Activated CD8-positive, alpha-beta memory T cell treated with anti-CD3 and anti-CD28 coated beads, Interleukin-2, amount 10 ng/mL, durations not matched to agents 7 days and 5 days (primary cell): ENCODE measurements at places on chromosomes 5 and 9. TPM values are rescaled to one million over a fixed set of nuclear protein-coding genes. Genes with fewer than 3 reads are reported as not detected.
A peak's percentile ranks its signal among the peaks of the same experiment; 100 is the strongest.

DNA sequence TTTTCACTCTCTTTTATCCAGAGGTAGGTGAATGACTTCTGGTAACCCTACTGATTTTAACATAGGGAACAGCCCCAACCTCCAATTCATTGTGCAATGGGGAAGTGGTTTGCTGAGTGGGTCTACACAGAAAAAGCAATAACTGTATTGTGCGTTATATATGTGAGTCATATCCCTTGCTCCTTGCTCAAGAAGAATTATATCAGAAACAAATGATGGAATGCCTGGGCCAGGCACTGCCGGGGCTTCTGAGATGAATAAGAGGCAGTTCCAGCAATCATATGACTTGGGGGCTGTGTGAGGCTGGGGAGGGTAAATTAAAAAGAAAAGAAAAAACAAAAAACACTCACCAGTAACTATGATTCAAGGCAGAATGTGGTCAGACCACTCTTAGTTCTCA, 79.2 kb upstream of the ABCA1 start:
- DNase-seq = no peak

DNA sequence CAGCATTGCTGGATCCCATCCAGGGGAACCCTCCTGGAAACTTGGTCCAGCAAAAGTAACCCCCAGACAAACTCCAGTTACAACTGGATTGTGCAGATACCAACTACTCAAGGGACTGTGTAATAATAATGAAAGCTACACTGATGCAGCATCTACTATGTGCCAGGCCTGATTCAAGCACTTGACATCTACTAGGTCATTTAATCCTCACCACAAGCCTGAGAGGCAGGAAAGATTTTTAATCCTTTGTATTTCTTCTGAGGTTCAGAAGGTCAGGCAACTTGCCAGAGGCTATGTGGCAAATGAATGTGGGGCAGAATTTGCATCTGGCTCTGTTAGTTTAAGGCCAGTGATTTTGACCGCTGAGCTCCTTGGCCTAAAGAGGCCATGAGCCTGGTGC, 29.5 kb upstream of the FOXI1 start:
- DNase-seq = no peak

GRCh38 chr5:6845856-6846255, 132.6 kb downstream of the TENT4A start:
- no peak for DNase-seq

- peak; percentile 45 for DNase-seq
These were observed 1.7 kb downstream of the AHRR start for GRCh38 chr5:322942-323879.

DNA sequence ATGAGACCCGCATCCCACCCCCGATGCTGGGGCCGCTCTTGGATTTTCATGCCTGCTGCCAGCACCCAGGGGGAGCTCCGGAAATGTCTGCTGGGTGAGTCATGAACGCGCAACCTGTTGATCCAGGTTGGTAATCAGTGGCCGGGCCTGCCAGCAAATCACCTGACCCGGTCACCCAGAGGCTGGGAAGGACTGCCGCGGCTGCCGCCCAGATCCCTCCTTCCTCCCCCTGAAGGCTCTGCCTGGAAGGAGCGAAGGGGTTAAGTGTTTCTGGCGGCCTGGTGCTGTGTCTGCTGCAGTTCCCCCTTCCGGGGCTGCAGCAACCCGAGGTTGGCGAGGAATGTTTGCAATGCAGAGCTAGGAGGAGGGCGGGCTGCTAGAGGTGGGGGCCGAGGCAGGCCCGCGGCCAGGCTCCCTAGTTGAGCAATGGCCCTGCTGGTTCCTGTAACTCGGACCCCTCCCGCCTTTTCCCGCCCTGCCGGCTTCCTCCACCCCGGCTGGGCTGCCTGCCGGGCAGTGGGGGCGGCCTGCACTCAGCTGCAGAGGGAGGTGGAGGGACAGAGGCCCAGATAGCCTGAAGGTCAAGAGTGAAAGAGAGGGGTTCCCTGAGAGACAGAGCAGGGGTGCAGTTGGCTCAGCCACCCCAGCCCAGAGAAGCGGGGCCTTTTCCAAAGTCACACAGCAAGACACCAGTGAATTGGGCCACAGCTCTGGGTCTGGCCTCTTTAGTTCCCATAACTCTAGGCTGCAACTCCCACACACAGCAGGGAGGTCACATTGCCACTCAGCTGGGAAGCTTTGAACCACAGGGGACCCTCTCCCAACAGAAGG, 156.3 kb upstream of the IER5L start:
- DNase-seq = no peak

DNA sequence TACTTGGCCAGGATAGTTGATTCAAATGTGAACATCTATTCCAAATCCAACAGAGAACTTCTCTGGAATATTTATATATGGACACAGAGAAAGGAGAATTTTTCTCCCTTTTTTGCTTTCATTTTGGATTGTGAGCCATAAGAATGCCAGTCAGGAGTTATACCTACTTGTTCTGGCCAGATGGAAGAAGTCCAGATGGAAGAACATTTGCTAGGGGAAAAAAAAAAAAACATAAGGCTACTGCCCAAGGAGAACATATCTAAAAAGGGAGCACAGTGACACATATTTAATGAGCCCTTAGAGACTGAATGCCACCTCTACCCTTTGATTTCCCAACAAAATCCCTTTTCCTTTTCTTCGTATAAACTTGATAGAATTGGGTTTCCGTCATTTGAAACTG, 61.7 kb upstream of the PPP2R2B start:
- DNase-seq = no peak

DNA sequence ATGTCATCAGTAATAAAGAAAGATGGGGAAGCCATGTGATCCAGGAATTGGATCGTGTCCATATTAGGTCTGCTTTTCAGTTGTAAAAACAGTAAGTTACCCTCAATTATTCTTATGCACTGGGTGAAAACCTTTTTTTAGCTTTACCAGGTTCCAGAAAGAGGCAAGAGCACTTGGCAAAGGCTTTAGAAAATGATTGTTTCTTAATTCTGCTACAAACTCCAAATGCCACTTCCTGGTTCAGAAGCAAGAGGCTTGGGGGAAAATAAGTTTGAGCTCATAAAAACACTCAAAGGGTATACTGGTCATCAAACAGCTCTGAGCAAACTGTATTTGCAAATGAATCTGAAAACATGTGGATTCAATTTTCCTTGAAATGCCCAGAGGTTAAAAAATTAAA, 615.6 kb downstream of the EBF1 start:
- DNase-seq = no peak

- no peak for DNase-seq
These were observed 154.8 kb downstream of the SLIT3 start for GRCh38 chr5:169146158-169146557.

DNA sequence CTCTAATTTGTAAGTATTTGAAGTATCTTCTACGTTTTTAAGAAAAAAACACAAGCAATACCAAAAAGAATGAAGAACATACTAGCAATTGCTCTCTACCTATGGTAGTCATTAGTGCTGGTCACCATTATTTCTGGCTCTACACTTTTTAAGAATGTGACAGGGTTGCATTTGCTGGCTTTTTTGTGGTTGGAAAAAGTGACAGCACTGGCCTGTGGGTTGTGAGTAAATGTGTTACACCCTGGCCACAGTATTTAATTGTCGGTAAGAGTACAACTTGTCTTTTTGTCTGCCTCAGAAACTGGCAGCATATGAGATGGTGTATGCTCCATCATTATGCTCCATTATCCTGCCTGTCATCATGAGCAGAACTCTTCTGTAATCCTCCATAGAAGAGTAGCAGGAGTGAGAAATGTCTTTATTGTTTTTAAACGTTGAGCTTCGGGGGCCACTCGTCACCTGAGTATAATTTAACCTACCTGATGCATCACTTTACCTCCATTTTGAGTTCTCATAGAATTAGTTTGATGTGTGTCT, 449.8 kb downstream of the ISL1 start:
- DNase-seq = no peak

- DNase-seq = no peak
These were observed 15.0 kb upstream of the C5orf58 start for GRCh38 chr5:170217831-170218230.

- DNase-seq = no peak
These were observed 64.2 kb upstream of the PCSK5 start for GRCh38 chr9:75826314-75826713.

DNA sequence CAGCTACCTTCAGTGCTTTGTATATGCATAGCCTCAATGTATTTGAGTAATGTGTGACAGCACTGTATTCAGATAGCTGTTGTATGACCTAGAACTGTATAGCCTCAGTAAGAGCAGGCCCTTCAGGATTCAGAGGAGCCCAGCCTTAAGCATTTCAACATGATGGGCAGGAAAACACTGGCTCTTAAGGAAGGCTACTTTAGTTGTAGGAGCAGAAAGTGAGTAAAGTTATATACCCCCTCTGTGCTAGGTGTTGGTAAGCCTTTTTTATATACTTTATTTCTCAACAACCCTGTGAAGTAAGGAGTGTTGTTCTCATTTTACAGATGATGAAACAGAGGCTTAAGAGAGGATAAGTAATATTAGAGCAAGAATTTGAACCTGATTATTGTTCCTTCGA, 1.5 kb upstream of the GPR21 start:
- no peak for DNase-seq

GRCh38 chr5:138655530-138656190, 80.5 kb upstream of the HSPA9 start:
- DNase-seq = no peak

DNA sequence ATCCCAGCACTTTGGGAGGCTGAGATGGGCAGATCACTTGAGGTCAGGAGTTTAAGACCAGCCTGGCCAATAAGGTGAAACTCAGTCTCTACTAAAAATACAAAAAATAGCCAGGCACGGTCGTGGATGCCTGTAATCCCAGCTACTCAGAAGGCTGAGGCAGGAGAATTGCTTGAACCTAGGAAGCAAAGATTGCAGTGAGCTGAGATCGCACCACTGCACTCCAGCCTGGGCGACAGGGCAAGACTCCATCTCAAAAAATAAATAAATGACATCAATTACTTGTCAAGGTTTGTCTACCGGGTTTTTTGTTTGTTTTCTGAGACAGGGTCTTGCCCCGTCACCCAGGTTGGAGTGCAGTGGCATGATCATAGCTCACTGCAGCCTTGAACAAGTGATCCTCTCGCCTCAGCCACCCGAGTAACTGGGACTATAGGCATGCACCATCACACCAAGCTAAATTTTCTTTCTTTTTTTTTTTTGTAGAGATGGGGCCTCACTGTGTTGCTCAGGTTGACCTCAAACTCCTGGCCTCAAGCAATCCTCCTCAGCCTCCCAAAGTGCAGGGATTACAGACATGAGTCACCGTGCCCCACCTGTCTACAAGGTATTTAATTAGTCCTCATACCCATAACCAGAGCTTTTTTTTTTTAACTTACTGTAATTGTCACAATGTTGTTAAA, 64.9 kb downstream of the SUSD1 start:
- DNase-seq = no peak

GRCh38 chr5:176792655-176793342, 17.6 kb upstream of the UNC5A start:
- no peak for DNase-seq

DNA sequence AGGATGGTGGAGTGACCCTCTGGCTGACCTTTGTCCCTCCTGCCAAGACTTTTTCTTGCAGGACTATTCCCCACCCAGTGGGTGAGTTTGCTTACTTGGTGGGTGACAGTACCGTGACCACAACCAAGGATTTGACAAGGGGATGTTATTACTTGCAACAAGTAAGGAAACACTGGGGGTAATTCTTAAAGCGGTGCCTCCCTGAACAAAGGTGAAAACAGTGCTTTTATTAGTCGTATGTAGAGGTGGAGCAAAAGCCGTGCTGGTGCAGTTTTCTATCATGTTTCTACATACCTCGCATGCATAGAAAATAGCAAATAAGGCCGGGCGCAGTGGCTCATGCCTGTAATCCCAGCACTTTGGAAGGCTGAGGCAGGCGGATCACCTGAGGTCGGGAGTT, 41.0 kb upstream of the KDM4C start:
- DNase-seq = no peak

GRCh38 chr5:136722581-136722980, 357.2 kb upstream of the TRPC7 start:
- DNase-seq = no peak

DNA sequence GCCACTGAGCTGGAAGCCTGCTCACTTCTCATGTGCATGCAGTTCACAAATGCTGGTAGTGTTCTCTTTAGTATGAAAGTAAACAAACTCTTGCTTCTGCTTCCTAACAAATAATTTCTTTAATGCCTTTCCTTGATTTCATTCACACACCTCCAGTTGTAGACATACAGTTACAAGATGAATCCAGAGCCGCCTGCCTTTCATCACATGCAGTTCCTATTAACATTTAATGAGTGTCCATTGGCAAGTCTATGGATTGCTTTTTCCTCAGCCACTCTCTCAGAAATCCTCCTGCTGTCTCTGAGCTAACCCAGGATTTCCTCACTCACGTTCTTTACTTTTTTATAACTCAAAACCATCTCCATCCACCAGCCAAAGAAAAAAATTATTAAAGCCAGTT, 408.6 kb downstream of the BNC2 start:
- no peak for DNase-seq

DNA sequence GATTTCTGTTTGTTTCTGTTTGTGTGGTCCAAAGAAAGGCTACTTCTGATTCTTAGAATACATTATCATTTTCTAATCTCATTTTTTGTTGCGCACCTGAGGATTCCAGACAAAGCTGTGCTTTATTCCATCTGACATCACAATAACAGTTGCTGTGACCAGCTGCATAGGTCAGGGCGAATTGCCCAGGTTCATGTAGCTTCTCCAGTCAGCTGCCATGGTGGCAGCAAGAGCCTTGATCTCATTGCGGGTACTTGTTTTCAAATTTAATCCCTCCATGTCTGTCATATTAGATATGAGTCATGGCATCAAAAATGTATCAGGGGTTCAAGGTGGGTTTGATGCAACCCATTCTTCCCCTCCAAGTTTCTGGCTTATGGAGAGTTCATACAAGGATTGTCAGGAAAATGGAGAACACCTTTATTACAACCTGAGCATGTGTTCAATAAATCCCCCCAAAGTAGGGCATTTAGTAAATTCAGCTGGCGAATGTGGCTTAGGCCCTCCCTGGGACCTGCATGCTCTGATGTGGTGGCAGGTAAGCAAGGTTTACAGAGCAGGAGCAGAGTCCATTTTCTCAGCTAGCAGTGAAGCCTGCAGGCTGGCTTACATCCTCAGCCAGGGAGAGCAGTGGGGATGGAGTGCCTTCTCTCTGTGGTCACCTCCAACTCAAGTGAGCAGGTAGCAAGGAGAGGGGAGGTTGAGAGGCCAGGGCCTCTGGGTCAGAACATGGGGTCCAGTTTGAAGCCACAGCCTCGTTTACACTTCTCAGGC, 13.9 kb downstream of the CAVIN4 start:
- no peak for DNase-seq

GRCh38 chr9:137475666-137476065, 16.5 kb upstream of the NSMF start:
- DNase-seq = no peak

- DNase-seq = no peak
These were observed 145.7 kb upstream of the SMIM23 start for GRCh38 chr5:171639966-171640365.

GRCh38 chr5:143117821-143118220, 285.7 kb downstream of the NR3C1 start:
- DNase-seq = no peak

- no peak for DNase-seq
These were observed 405.5 kb downstream of the ARHGEF28 start for GRCh38 chr5:74031536-74031935.

GRCh38 chr9:130693426-130694191, at the start of gene EXOSC2:
TSS of gene EXOSC2 (plus strand) at chr9:130693780. CDS start at chr9:130693792, 12 bp downstream.
- DNase-seq = peak; percentile 99

The CDH10 gene
- not detected for total RNA-seq

The PCDHA9 gene
- total RNA-seq = not detected

The ADGRD2 gene
- total RNA-seq = not detected

The TEX48 gene
- 0.73 TPM for total RNA-seq

The KIF20A gene
- total RNA-seq = 64.3 TPM

The C5orf52 gene
- total RNA-seq = not detected

The CNTRL gene
- 80.3 TPM for total RNA-seq

The PAX5 gene
- total RNA-seq = 0.14 TPM

The PCDHB2 gene
- not detected for total RNA-seq
